ENCODE measurements at places on chromosomes 11 and 22.

- peak; percentile 86 for DNase-seq
Observed at GRCh38 chr11:86459682-86460460, 85.2 kb downstream of the CCDC81 start.

GRCh38 chr22:49303781-49304461 is 523.8 kb downstream of the BRD1 start:
- DNase-seq: no peak

DNA sequence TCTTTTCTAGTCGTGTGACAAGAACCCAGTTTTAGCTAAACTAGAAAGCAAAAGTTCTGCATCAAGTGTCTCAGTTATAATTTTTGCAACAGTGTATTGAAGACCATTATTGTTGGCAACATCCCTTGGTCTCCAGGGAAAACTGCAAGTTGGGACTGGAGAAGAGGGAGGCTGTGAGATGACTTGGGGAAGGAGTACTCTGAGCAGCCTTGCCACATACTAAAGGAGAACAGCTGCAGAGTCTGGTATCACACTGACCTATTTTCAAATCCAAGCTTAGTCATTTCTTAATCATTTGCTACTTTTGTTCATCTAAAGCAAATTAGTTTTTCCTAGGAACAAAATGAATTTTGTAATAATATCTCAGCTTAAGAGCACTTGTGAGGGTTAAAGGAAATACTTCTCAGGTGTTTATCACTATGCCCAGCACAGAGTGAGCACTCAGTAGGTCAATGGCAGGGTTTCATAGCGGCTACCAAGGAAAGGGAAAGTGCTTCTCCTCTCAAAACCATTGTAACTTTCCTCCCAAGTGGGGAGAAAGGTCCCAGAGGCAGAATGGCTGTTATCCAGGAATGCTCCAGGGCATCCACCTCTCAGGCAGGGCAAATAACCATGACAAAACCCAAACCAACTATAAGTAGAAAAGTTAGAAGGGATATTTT is 247.1 kb downstream of the C11orf87 start:
- peak; percentile 7 for DNase-seq

GRCh38 chr11:124475265-124475664 is 29.8 kb upstream of the OR8B8 start:
- no peak for DNase-seq

DNA sequence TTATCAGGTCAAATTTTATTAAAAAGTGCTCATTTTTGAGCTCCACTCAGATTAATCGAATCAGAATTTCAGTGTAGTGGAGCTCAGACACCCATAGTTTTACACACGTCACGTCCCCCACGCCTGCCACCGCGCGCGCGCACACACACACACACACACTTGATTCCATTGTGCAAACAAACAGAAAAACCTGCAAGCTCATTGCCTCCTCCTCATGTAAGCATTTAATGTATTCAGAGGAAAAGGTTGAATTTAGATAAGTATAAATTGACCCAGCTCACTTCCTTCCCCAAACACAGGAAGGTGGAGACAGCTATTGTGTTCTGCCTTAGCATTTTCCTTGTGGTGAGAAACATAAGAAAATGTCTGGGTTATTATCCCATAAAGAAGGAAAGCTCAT is 336.7 kb downstream of the LUZP2 start:
- no peak for DNase-seq

DNA sequence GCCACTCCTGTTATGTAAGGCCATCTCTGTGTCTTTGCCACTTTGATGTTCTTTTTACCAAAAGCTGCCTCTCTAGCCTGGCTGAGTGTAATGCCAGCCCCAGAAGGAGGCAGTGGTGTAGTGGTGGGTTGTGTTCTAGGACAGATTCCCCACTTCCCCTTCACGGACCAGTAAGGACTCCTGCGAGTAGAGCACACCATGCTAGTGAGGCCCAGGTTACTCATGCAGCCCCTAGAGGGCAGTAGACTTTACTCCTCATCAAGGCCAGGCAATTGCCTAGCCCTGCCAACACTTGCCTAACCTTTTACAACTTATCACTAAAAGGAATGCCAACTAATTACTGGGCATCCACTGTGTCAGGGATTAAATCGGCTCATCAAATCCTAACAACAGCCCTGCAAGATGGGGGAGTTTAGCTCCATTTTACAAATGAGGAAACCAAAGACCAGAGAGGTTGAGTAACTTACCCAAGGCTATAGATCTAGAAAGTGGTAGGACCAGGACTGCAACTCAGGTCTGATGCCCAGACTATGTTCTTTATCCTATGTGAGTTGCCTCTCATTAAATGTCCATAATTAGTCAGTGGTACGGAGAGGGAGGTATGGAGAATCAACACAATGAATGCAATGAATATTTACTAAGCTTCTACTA is 75.3 kb downstream of the APIP start:
- peak; percentile 32 for DNase-seq

DNA sequence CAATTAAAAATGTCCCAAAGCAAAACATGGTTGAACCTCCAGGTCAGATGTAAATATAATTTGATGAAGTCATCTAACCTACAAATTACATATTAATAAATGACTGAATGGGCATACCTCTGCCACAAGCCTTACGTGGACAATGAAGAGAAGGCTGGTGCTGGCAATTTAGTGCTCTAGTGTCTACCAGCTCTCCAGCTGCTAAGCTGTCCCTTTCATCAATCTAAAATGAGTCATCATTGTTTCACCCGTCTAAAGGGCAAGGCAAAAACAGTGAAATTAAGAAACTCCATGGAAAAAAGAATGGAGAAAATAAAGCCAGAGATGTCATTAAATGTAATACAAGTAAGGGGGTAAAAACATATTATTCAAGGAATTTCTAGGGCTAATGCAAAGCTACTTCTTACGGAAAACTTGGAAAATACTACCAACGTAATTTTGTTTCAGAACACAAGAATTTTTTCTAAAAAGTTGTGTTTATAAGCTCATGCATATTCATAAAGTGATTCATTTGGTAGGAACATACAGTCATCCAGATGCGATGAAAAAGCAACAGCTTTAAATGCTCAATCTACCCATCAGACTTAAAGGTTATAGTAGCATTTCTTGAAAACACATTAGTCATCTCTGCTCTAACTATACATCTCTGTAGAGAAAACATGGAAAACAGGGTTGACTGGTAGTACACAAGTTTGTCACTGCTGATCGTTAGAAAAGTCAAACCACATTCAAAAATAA is 71.5 kb downstream of the SIK3 start:
- peak; percentile 91 for DNase-seq

GRCh38 chr11:133559382-133559781 is 27.1 kb upstream of the OPCML start:
- DNase-seq: no peak

- DNase-seq: peak; percentile 93
Observed at GRCh38 chr11:120413480-120413879, 77.3 kb downstream of the ARHGEF12 start.

DNA sequence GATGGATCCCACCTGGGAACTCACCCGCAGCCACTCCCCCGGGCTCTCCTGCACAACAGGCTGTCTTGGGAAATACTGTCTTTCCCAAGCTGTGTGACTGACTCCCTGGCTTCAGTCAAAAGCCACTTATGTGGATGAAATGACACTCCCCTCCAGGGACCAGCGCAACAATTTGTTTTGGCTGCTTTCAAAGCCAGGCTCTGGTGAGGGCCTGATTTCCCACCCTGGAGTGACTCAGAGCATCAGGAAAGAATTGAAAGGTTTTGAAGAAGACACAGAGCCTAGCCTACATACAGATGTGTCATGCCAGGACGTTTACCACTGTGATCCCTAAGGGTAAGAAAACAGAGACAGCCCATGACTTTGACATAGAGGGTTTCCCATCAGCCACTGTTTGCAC is 550.5 kb downstream of the MIAT start:
- DNase-seq: peak; percentile 40

GRCh38 chr11:69245041-69245440 is 48.9 kb upstream of the MYEOV start:
- DNase-seq: no peak

GRCh38 chr22:30041881-30042280 is 38.4 kb upstream of the HORMAD2 start:
- no peak for DNase-seq

DNA sequence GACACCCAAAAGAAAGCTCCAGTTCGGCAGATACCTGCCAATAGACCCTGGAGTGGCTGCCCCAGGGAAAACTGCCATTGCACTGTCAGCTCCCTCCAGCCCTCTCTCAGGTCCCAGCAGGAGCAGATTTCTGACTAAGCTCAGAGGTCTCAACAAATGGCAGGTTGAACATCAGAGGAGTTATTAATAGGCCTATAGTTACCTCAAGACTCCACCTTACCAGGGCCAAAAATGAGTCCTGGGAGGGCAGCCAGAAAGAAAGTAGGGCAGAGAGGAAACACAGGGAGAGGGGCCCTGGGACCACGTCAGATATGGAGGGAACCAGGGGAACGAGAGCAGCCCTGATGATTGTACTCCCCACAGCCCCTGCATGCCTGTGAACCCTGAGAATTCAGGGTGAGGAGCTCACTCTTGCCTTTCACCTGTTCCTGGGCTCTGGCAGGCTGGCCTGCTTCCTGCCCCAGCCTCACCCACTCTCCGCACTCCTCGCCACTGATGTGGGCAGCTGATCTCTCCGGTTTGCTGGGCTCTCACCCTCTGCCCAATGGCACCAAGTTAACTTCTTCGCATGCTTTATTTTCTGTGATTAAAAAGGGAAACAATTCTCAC is 4.3 kb upstream of the RGL4 start:
- no peak for DNase-seq

GRCh38 chr22:46245511-46245910 is 4.6 kb downstream of the CDPF1 start:
- no peak for DNase-seq

GRCh38 chr22:46147061-46147460 is 3.3 kb upstream of the PPARA start:
- no peak for DNase-seq

- DNase-seq: peak; percentile 62
Observed at GRCh38 chr22:45516163-45516562, 13.5 kb downstream of the FBLN1 start.

DNA sequence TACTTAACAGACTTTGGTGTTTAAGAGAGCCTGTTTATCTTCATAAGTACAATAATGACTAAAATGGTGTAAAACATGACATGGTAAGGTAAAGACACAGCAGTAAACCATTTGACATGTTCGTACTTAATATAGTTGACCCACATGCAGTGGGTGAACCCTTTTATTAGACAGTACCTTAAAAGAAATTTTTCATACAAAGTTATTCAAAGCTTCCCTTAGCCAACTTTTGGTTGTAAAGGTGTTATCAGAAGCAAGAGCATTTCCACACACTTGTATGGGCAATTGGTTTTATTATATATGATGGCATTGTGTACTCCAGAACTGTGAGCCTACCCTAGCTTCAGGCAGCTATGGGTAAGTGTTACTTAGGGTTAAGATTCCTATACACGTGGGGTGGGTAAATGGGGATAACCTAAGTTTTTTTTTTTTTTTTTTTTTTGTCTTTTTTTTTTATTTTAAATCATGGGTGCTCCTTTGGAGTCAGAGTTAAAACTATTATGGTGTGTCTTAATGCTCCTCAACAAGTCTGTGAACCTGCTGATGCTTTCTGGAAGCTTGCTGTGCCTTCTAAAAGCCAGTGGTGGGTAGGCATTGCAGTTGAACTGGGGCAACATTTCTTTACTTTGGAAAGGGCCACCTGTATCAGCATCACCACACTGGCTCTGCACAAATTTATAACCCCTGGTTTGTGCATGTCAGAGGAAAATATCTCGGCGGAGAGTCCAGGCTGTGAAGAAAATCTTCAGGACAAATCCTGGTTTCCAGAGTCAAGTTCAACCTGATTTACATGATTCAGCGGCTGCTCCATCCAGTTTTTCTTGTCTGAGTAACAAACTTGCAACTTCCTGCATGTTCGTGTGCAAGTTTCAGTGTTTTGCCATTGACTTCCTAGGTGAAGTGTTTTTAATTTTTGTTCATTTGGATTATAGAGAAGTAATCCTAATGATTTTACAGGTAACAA is 3.3 kb downstream of the PCF11 start:
- peak; percentile 47 for DNase-seq

DNA sequence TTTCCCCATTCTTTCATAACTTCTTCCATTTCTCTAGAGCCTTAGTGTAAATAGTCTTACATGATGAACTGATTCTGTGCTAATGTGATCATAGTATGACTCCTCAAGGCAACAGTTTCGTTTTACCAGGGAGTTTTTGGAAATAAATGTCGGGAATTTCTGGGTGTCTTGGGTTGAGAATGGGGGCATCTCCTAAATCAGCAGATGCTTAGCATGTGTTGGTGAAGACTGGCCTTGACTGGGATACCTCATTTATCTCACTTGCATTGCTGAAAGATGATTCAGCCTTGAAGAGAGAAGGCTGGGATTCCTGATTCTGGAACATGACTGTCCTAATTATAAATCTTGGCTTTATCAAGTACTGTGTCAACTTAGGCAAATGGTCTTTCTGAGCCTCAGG is 115.7 kb upstream of the C11orf87 start:
- peak; percentile 44 for DNase-seq

DNA sequence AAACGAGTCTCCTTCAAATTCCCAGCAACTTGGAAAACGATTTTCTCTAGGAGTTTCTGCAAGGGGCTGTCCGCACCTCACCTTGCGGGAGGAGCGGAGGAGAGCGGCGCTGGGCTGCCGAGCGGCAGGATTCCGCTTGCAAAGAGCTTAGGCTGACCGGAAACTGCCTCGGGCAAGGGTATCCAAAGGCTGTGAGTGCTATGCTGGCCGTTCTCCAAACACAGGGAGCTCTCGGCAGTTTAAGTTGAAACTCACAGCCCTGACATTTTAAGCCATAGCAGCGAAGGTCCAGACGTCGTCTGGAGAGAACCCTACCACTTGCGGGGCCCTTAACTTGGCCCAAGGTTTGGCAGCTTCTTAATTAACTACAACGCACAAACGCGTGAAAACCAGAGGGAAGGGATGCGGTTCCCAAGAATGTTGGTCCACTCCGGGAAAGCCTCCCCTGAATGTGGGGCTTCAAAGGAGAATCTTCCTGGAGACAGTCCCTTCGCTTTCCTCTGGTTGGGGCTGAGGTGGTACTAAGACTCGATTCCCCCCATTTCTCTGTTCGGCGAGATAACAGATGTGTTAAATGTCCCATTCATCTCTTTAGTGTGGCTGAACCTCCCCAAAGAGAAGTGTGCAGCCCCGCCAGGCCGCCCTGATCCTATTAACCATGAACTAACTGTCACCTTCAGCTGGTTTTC is 1.1 kb upstream of the DBX1 start:
- DNase-seq: no peak

DNA sequence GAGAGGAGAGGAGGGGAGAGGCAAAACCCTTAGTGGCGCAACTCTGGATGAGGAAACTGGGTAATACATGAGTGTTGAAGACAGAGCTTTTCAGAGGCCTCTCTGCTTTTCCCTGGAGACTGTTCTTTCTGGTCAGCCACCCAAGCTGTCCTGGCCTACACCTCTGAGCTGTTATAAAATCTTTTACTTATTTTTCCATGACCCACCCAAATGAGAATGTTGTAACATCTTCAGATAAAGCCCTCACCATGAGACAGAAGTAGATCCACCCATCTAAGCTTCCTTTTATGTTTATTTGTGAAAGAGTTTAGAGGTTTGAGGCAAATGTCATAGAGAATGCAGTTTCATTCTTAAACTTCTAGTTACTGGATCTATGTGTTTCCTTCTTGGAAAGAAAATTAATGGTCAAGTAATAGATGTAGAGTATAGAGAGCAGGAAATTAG is 20.3 kb upstream of the APLP2 start:
- no peak for DNase-seq

GRCh38 chr11:90318651-90319050 is 95.8 kb upstream of the CHORDC1 start:
- no peak for DNase-seq

Data from iris pigment epithelial cell (primary cell).